Ureter (tissue), 1 donor: ENCODE measurements at places on chromosomes 1 and 21. TPM values are rescaled to one million over a fixed set of nuclear protein-coding genes. Genes with fewer than 3 reads are reported as not detected.

Gene MAP10
- 4.0 TPM for total RNA-seq

- DNase-seq: peak; percentile 90
Observed at GRCh38 chr1:155061381-155062150, 2.0 kb upstream of the EFNA4 start.

Gene PLEKHA6
- 61.5 TPM for total RNA-seq

DNA sequence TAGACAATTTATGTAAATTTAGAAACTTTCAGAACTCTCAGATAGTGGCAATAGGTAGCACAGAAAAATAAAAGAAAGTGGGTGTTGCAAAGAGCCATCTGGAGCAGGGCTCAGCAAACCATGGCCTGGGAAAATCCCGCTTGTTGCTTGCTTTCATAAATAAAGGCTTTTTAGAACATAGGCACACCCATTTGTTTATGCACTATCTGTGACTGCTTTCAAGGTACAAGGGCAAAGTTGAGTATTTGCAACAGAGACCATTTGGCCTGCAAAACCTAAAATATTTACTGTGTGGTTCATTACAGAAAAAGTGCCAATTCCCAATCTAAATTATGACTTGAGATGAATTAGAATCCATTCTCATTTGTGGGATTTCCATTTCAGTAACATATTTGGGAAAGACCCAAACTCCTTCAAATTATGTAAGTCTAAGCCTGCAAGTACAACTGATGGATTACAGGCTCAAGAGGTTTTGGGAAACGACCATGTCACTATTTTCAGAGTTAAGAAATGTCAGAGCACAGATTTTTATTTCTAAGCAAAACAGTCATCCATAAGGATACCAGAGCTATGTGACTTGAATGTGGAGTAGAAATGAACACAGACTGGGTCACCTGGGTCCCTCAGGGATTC lies 43.5 kb upstream of the DPT start:
- no peak for DNase-seq

Gene TTLL7
- total RNA-seq: 29.2 TPM

DNA sequence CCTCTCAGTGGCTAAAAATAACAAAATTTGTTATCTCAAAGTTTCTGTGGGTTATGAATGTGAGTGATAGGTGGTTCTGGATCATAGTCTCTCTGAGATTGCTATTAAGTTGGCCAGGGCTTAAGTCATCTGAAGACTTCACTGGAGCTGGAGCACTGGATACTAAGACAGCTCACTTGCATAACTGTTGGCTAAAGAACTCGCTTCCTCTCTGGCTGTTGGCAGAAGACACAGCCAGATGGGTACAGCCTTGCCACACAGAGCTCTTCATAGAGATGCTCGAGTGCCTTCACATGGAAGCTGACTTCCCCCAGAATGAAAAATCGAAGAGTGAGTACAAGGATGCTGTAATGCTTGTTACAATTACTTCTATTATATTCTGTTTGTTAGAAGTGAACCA lies 333.8 kb downstream of the ZP4 start:
- DNase-seq: no peak
